ENCODE measurements at places on chromosomes 1 and 21.

DNA sequence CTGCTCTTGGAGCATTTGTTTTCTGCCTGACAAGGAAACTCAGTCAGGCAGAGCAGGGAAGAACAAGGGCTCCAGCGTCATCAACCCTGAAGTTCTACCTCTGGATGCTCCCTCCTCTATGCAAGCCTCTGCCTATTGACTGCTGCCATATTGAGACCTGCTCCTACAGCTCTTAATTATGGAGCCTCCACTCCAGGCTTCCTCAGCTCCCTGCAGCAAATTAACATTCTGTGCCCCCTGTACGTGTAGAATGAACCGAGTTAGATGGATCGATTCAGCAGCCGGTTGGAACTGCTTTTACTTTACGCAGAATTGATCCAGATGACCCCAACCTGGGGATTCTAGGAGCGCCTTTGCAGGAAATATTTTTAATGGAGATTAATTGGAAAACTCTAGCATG lies 68.7 kb downstream of the KIRREL1 start:
- no peak for DNase-seq

DNA sequence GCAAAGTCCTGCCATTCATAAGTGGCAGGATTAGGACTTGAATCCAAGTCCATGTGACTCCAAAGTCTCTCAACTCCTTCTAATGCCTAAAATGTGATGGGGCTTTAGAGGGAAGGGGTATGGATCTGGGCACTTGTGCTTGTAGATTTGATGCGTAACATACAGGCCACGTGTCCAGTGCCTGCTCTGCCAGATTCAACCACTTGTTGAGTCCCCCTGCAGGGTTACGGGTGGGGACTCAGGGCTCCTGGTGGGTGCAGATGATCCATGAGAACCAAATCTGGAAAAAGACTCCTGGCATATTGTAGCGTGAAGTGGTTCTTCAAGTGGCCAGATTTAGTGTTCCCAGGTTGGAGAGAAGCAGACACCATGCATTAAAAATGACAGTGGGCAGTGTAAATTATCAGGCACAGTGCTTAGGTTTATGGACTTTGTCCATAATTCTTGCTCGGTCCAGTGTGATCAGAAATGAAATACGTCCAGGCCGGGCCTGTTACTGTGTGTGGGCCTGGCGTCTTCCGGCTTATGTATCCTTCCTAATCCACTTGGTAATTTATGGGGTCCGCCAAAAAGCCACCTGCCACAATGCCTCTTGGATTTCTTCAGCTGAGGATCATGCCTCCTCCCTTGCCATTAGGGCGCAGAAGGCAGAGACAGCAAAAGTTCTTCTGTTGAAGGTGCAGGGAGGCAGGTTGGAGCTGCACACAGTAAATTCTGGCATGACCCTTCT lies 51.2 kb upstream of the LRP8 start:
- DNase-seq: no peak

GRCh38 chr21:45470087-45470515 lies 65.1 kb downstream of the COL18A1 start:
- DNase-seq: no peak

DNA sequence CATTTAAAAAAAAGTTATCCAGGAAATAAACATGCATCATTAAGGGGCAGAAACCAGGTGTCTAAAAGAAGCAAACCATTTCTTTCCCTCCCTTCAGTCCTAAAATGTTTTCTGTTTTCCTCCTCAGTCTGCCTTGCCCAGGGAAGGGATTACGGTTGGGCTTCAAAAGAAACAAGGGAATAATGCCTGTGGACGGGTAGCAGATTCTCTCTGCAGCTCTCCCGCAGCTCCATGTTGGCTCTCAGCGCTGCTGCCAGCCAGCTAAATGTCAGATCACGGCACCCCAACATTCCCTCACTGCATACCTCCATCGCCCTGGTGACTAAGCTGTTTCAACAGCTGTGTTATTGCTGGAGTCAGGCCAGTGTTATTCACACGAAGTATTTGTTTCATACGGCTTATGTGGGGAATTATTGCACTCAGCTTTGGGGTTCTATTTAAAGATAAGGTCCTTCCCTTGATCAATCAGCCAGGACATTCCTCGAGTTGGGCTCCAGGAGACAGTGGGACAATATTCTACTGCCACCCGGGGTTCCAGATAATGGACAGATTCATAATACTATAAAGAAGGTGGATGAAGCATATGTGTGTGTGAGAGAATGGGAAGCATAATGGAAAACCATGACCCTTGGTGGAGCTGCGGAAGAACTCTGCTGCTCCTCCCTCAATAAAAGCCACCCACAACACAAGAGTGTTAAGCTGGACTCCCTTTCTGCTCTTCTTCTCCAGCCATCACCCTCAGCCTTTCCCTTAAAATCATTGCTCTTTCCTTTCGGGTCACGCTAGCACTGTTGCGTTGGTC lies 58.2 kb downstream of the WLS start:
- DNase-seq: no peak

DNA sequence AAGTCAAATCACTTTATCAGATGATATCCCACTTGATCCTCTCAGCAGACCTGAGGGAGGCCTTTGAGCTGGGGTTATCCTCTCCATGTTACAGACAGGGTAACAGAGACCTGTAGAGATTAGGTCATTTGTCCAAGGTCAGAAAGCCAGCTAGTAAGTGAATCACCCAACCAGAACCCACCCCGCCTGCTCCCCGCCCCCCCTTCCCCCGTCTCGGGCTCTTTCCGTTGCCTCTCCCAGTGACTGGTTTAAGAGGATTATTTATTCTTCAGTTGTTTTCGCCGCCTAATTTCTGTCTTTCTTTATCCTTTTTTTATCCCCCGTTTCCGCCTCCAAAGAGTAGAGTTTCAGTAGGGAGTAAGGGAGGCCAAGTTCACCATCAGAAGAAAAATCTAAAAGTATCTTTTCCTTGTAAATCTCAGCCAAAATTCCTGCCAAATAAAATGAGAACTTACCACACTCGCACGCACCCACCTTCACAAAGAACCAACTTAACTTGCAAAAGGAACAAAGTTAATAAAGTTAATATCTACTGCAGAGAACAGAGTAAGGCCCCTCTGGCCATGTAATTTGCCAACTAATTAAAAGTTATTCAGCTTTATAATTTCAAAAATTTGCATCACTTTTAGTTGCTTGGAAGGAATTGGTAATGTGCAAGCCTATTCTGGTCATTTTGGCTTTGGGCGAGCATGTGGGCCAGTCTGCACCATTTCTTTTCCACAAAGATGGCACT lies 76.8 kb upstream of the TRABD2B start:
- no peak for DNase-seq

DNA sequence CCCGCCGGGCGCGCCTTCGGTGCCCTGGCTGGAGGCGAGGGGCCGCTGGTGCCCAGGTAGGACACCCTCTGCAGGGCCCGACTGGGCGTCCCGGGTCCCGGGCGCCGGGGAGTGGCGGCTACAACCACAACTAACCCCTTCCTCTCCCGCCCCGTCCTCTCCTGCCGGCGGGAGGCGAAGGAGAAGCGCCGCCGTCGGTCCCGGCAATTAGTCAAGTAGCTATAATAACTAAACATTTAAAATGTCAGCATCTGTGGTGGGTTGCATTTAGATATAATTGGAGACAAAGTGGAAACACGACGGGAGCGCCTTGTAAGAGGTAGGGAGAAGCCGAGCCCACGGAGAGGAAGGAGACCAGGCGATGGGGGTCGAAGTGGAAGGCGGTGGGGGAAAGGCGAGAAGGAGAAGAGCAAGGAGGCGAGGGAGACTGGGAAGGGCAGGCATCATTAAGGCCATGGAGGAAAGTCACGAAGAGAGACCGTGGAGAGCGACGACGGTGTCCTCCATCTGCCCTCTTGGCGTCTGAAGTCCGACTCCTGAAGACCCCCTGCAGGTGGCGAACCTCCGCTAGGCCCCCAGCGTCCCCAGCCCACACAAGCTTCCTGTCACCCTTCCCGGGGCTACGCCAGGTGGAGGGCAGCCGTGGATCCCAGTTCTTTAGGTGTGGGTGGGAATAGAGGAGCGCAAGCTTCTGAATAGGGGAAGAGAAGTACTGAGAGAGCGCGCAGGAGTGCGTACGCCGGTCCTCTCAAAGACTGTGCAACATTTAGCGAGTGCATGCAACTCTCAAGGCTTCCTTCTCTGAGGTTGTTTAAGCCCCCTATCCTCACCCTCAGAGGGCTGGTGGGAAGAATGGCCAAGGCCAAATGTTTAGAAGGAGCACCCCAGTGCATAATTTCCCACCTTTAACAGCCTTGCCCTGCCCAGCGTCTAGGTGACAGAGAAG lies 1.6 kb downstream of the CNIH3 start:
- DNase-seq: no peak

DNA sequence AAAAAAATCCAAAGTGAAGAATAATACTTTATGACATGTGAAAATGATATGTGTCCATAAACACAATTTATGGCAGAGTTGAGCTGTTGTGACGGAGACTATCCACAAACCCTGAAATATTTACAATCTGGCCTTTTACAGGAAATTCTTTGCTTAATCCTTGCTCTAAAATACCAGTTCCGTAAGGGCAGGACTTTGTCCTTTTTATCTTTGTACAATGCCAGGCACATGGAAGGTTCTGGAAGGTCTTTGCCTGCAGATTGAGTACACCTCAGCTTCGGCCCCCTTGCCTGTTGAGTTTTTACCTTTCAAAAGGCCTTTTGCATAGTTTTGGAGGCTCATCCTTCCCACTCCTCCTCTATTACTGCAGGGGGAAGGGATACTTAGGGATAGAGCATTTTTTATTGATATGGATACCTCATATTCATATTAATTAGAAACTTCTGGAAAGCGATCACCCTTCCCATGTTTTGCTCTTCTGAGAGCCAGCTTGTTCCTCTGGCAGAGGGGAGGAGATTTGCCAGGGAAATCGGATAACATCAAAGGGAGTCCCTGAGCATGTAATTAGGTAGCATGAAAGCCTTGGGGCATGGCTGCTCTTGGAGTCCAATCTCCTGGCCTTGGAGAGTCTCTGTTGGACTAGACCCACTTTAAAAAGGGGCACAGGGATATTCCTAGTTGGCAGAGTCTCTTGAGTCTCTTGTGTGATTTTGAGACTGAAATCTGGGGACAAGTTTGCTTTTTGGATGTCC lies 217.1 kb downstream of the KCNJ6 start:
- no peak for DNase-seq

- DNase-seq: peak; percentile 44
Observed at GRCh38 chr1:172429331-172430127, 9.0 kb downstream of the C1orf105 start.

- DNase-seq: no peak
Observed at GRCh38 chr1:152770411-152770810, 4.5 kb upstream of the LCE1F start.

DNA sequence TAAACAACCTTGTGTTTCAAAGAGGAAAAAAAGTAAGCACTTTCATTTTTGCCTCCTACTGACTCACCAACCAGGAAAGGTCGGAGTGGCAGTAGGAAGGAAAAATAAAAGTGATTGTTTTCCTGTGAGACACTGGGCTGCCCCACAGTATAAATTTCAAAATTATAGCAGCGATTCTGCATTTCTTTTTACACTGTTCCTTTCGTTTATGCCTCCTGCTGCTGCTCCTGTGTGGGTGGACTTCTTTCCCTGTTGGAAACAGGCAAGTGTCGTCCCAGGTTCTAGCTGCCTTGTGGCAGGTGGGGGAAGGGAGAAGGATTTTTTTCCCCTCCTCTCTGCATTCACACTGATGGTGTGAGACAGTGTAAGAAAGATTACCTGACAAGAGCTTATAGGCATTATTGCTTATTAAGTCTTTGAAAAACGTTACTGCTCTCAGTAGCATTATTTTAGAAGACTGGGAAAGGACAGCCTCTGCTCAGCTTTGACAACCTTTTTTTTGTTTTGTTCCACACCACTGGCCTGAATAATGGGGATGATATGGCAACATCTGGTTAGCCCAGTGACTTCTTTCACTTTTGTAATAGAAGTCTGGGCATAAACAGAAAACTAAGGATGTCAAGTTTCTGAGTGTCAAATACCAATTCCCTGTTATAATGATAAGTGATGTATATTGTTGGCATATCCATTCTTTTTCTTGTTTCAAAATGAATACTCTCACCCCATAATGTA lies 77.9 kb downstream of the NEK7 start:
- DNase-seq: no peak

- DNase-seq: no peak
Observed at GRCh38 chr1:243924188-243924587, 74.1 kb upstream of the AKT3 start.

Measured in GM20000 (cell line).